ENCODE measurements at places on chromosomes 2 and 18. TPM values are rescaled to one million over a fixed set of nuclear protein-coding genes. Genes with fewer than 3 reads are reported as not detected.

Gene FLACC1
- 0.42 TPM for total RNA-seq

Gene RNF152
- 2.3 TPM for total RNA-seq

Gene RFX8
- 0.57 TPM for total RNA-seq

Gene CDK15
- not detected for total RNA-seq

Gene HRH4
- total RNA-seq: not detected

Gene TUBA4B
- not detected for total RNA-seq

GRCh38 chr2:221318376-221319130 is 253.6 kb downstream of the EPHA4 start:
- no peaks in the 10 kb centered on the region for H3K36me3 ChIP-seq
- H3K27ac ChIP-seq: no peak overlapping the region
- no peak overlapping the region for H3K4me3 ChIP-seq
- H3K4me1 ChIP-seq: no peaks in the 10 kb centered on the region

- no peak overlapping the region for H3K4me3 ChIP-seq
- H3K36me3 ChIP-seq: no peaks in the 10 kb centered on the region
- no peaks in the 10 kb centered on the region for H3K27me3 ChIP-seq
- no peaks in the 10 kb centered on the region for H3K4me1 ChIP-seq
- DNase-seq: no peak
- H3K27ac ChIP-seq: no peak overlapping the region
These were observed 37.6 kb upstream of the SPAG16 start for GRCh38 chr2:213246497-213247281.

DNA sequence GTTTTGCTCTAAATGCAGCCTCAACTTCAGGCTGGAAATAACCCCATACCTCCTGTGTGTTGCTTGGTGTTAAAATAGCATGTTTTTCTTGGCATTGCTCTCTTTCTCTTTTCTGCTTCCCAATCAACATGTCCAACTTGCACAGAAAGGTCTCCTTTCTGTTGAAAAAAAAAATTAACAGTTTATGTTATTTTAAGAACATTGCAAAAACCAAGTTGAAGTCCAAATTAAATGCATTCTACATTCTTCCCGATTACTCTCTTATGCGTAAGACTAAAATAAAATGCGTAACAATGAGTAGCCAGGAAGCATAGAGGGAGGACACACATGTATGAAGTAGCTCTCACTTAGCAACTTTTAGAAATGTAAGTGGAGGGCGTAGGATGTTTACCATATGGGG is 1406.1 kb upstream of the NXPH2 start:
- no peak overlapping the region for H3K27ac ChIP-seq
- no peak overlapping the region for H3K4me3 ChIP-seq
- H3K27me3 ChIP-seq: no peaks in the 10 kb centered on the region
- no peaks in the 10 kb centered on the region for H3K4me1 ChIP-seq
- DNase-seq: no peak

DNA sequence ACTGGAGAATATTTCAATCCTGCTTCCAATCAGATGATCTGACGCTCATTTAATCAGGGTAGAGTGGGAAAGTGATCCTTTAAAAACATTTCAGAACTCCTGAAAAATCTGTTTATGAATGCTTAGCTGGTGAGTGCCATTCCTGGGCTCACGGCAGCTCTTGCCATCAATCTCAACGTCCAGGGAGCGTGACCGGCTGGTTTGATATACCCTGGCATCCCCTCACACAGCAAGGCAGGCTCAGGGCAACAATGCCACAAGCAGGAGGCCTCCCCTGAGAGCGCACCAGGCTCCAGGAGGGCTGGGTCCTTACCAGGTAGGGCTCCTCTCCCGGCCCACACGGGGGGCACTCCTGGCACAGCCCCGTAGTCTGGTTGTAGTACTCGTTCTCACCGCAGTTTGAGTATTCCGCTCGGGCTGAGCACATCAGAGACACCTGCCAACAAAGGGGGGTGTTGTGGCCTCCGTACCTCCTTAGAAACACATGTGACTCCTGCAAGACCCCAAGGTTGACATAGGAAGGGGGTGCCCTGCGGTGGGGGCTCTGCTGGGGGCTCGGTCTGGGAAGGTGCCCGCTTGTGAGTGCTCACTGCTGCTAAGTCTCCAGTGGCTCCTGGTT is 59.1 kb downstream of the EDAR start:
- no peak overlapping the region for H3K27ac ChIP-seq
- no peaks in the 10 kb centered on the region for H3K4me1 ChIP-seq
- no peaks in the 10 kb centered on the region for H3K27me3 ChIP-seq

- no peak overlapping the region for H3K4me3 ChIP-seq
- H3K36me3 ChIP-seq: no peaks in the 10 kb centered on the region
- no peak for DNase-seq
- H3K4me1 ChIP-seq: peaks cover 6% of the 10 kb centered on the region
- peak overlapping the region; percentile 47 for H3K27ac ChIP-seq
These were observed 60.3 kb upstream of the AGPS start for GRCh38 chr2:177332026-177332991.

DNA sequence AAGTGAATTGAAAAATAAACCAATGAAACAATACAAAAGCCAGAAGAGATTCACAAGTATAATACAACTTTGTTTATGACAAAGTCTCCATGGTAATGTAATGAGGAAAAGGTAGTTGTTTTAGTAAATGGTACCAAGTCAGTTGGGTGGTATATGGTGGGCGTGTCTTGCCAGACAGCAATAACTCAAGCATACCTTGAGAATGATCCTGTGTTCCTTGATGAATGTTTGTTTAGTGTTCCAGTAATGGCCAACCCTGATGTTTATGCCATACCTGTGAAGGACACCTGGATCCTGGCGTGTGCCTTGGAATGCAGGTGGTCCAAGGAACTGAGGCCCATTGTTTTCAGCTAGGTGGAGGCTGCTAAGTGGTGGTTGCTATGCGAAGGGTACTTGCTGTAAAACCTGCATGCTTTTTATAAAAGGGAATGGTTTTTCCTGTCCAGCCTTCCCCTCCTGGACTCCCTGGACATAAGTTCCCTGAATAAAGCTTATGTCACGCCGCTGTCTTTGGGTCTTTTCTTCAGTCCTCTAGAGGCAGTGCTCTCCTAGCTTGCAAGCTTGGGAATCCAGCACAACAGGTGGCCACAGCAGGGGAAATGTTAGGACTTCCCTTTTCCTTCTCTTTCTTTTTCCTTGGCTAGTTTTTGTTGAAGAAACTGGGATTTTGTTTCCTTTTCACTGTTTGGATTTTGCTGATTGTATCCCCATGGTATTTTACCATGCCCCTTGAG is 54.7 kb downstream of the MTA3 start:
- 0 out of 2 replicates have a peak, but pooled peaks cover 2% of the 10 kb centered on the region for H3K4me1 ChIP-seq
- peaks cover 52% of the 10 kb centered on the region for H3K36me3 ChIP-seq
- no peak overlapping the region for H3K4me3 ChIP-seq
- H3K27me3 ChIP-seq: no peaks in the 10 kb centered on the region
- peak; percentile 43 for DNase-seq

DNA sequence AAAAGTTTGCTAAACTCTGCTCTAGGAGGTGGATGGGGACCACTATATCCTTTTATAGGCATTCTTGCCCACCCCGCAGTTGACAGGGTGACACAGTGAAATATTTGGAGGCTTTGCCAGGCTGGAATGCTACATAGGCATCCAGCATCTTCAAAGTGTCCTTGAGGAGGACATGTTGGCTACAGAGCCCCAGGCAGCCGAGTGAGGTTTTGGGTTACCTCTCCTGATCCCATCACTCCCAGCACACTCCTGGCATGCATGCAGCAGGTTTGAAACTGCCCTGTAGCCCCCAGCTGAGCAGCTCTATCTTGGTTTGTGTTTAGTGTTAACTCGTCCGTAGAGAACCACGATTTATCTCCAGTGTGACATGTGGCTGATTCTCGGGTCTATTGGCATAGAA is 7.3 kb downstream of the FOSL2 start:
- H3K4me1 ChIP-seq: no peaks in the 10 kb centered on the region
- no peak overlapping the region for H3K4me3 ChIP-seq
- DNase-seq: no peak
- peaks cover 7% of the 10 kb centered on the region for H3K27me3 ChIP-seq
- no peak overlapping the region for H3K27ac ChIP-seq

GRCh38 chr2:24658531-24659202 is 134.5 kb downstream of the PTRHD1 start:
- no peak overlapping the region for H3K4me3 ChIP-seq
- H3K36me3 ChIP-seq: no peaks in the 10 kb centered on the region
- no peak overlapping the region for H3K27ac ChIP-seq
- H3K27me3 ChIP-seq: no peaks in the 10 kb centered on the region

DNA sequence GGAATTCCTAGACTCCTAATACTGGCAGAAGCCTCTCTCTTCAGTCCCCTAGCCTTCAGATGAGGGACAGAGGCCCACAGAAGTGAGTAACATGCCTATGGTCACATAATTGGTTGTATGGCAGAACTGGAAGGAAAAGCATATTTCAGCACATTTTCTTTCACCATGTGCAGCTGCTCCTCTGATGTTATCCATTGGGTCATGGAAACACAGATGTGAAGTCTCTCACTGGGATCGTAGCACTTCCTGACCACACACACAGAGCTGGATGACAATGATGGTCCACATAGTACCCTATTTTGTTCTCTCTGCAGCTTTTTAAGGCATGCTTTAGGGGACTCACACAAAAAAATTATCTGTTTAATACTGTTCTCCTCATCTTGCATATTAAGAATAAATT is 24.5 kb downstream of the MYO3B start:
- H3K36me3 ChIP-seq: peaks cover 15% of the 10 kb centered on the region
- no peak overlapping the region for H3K4me3 ChIP-seq
- no peaks in the 10 kb centered on the region for H3K4me1 ChIP-seq
- no peaks in the 10 kb centered on the region for H3K27me3 ChIP-seq
- H3K27ac ChIP-seq: no peak overlapping the region
- no peak for DNase-seq

GRCh38 chr18:62183578-62184195 is 3.2 kb downstream of the PIGN start:
- no peak for DNase-seq
- H3K27ac ChIP-seq: no peak overlapping the region
- H3K4me1 ChIP-seq: no peaks in the 10 kb centered on the region
- no peaks in the 10 kb centered on the region for H3K27me3 ChIP-seq

DNA sequence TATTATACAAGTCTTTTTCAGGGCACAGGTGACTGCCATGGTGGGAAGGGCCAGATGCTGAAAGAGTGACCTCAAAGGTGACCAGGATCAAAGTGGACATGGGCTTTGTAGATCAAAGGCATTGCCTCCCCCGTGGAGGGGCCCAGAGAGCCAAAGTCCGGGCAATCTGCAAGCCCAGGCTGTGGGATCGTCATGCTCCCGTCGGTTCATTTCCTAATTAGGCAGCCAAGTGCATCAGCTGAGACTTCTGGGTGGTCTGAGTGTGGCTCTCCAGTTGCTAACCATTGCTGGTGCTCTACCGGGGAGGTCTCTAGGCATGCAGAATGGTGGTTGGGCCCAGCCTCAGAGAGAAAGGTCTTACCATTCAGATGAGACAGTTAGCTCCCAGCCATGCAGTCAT is 61.6 kb downstream of the TRIB2 start:
- DNase-seq: no peak
- H3K27me3 ChIP-seq: peaks cover 8% of the 10 kb centered on the region
- H3K4me3 ChIP-seq: no peak overlapping the region
- peaks cover 4% of the 10 kb centered on the region for H3K4me1 ChIP-seq
- H3K36me3 ChIP-seq: 0 out of 2 replicates have a peak, but pooled peaks cover 2% of the 10 kb centered on the region

Data from H9 (cell line).